ENCODE measurements at places on chromosomes 12 and 14. TPM values are rescaled to one million over a fixed set of nuclear protein-coding genes. Genes with fewer than 3 reads are reported as not detected.

The FGD4 gene
- 30.5 TPM for total RNA-seq

The ASB2 gene
- total RNA-seq, result 251 TPM

The RBP5 gene
- total RNA-seq, result 0.47 TPM

The DHH gene
- total RNA-seq, result 0.41 TPM

The PIWIL1 gene
- not detected for total RNA-seq

The PRPF40B gene
- total RNA-seq, result 22.0 TPM

The KRT6C gene
- total RNA-seq, result not detected

The RAPGEF3 gene
- 34.8 TPM for total RNA-seq

The BCL11B gene
- 0.11 TPM for total RNA-seq

The GAS2L3 gene
- total RNA-seq, result 1.8 TPM

The COPS7A gene
- 73.2 TPM for total RNA-seq

The CD9 gene
- 55.5 TPM for total RNA-seq

The TOMM20L gene
- total RNA-seq, result not detected

The CPNE6 gene
- not detected for total RNA-seq

The SRGAP1 gene
- total RNA-seq, result 2.3 TPM

The PPP4R3A gene
- total RNA-seq, result 38.3 TPM

The IQSEC3 gene
- 0.69 TPM for total RNA-seq

The PSME2 gene
- 89.7 TPM for total RNA-seq

The TAS2R9 gene
- not detected for total RNA-seq

The KRT78 gene
- not detected for total RNA-seq

The ADCY6 gene
- total RNA-seq, result 98.4 TPM

The AQP2 gene
- not detected for total RNA-seq

The SERPINA1 gene
- total RNA-seq, result 4.4 TPM

The PPHLN1 gene
- total RNA-seq, result 31.4 TPM

The GSG1 gene
- total RNA-seq, result not detected

The FLRT2 gene
- 4.7 TPM for total RNA-seq

The ASCL1 gene
- not detected for total RNA-seq

The DDN gene
- 1.4 TPM for total RNA-seq

The NPFF gene
- not detected for total RNA-seq

The TRAF3 gene
- total RNA-seq, result 11.3 TPM

The CELA1 gene
- total RNA-seq, result not detected

The SLC17A8 gene
- not detected for total RNA-seq

The SPRYD4 gene
- total RNA-seq, result 3.6 TPM

The PTGDR gene
- total RNA-seq, result 1.3 TPM
